ENCODE measurements at places on chromosomes 2 and 18.

GRCh38 chr2:71884303-71885042 is 263.2 kb downstream of the CYP26B1 start:
- no peak for DNase-seq

GRCh38 chr2:26668041-26668440 is 24.5 kb upstream of the KCNK3 start:
- DNase-seq = no peak

DNA sequence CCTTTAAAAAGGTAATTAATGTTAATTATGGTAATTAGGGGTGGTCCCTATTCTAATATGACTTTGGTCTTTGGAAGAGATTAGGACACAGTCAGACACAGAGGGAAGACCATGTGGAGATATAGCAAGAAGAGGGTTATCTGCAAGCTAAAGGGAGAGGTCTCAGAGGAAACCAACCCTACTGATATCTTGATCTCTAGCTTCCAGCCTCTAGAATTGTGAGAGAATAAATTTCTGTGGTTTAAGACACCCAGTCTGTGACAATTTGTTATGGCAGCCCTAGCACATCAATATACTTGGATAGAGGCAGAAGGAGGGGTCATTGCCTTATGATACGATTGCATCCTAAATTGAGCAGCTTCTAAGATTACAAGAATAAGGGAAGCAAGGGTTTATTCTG is 21.3 kb upstream of the NT5C1B start:
- DNase-seq = no peak

DNA sequence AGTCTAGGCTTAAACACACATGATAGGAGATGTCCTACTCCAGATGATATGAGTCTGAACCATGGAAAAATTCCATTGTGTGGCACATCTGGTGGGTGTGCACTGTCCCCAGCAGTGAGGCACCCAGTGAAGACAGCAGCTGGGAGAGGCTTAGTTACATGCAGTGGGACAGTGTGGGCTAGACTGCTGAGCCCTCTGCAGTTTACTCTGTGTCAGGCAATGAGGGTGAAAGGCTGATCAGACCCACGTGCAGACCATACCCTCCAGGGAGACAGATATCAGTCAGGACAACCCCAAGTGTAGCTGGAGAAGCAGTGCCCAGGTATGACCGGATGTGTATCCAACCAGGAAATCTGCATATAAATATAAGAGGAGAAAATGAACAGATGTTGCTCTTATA is 13.4 kb downstream of the IL37 start:
- no peak for DNase-seq

DNA sequence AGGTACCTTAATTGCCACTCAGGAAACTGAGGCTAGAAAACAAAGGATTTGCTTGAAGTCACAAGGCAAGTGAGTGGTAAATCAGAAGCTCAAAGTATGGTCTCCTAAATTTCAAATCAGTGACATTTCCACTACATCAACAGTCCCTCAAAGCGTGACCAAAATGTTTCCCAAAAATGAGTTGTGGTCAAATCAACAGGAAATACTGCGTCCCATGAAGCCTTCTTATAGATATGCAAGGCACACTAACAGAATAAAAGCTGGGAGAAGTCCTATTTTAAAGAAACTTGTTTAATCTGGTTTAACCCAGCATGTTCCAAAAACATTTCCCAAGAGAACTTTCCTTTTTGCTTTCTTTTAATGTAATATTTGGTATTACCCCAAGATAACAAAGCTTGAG is 249.4 kb downstream of the EXOC6B start:
- no peak for DNase-seq

GRCh38 chr2:166516712-166517303 is 22.8 kb upstream of the SCN7A start:
- no peak for DNase-seq

DNA sequence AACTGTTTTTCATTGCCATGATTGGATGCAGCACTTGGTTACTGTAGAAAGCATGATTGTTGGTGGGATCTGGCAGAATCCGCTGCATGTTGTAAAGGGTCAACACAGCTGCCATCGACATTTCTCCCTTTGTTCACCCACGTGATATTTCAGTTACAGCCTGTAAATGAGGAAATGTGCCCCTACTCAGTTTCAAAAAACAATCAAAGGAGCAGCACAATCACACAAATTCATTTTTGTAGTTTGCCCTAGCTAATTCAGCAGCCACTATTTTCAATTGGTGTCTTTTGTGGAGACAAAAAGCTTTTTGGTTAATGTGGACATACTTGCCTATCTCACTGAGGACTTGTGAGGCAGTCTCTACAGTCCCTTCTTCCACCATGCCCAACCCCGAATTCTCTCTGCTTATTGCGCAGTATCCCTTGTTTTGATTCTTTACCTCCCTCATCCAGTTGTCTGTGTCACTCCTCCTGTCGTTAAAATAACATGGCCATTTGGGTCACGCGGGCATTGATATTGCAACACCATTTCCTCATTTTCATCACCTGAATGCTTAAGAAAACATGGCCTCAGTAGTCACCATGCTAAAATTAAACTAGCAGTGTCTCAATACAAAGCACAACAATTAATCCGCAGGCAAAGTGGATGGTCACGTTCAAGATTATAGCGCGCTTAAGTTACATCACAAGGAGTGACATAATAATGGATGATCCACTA is 6.4 kb upstream of the PROC start:
- no peak for DNase-seq

DNA sequence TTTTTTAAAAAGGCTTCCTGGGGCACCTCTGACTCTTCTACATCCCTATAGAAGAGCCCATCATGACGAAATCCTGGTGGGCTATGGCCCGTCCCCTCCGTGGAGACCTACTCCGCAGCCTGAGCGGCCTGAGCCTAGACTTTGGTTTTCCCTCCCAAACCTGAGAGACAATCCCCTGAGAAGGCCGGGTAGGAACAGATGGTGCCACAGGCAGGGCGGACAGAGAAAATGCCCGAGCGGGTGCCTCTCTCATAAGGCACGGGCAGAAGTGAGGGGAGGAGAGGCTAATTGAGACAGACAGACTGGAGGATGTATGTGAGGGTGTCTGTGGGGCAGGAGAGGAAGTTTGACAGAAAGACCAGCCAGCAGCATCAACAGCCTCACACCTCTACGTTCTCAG is 20.2 kb upstream of the SFXN5 start:
- no peak for DNase-seq

GRCh38 chr2:64967601-64968000 is 21.6 kb upstream of the SLC1A4 start:
- DNase-seq = no peak
